ENCODE measurements at places on chromosomes 3 and 15.

- DNase-seq = no peak
Observed at GRCh38 chr15:48002767-48003166, 118.0 kb upstream of the SLC24A5 start.

- no peak for DNase-seq
Observed at GRCh38 chr3:40008796-40009195, 199.4 kb downstream of the MYRIP start.

- DNase-seq = no peak
Observed at GRCh38 chr3:107870943-107871638, 219.7 kb downstream of the CD47 start.

GRCh38 chr15:71455107-71455506 is 339.8 kb downstream of the THSD4 start:
- DNase-seq = no peak

GRCh38 chr3:13723676-13724207 is 156.1 kb downstream of the WNT7A start:
- no peak for DNase-seq

GRCh38 chr15:57245130-57245529 is 131.2 kb upstream of the CGNL1 start:
- DNase-seq = no peak

GRCh38 chr3:96267577-96267976 is 546.8 kb upstream of the EPHA6 start:
- DNase-seq = no peak

DNA sequence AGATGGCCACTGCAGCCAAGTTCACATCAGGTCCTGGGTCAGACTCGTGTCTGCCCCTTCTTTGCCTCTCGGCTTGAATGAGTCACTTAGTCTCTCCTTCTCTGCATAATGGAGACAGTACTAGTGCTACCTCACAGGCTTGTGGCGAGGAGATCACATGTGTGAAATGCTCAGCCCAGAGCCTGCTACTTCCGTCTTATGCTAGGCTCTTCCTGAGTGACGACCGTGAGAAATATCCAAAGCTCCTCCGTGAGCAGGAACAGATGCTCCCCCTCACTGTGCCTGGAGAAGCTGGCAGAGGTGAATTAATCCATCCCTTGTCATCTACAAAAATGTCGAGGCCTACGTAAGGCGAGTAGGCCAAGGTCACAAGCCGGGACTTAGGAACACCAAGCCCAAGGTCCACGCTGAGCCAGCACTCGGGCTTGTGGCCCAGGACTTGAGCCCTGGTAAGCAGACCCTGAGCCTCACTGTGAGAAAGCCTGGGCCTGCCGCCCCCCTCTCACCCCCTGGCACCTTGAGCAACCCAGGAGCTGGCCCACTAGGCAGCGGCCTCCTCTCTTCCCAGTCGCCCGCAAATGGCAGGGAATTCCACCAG is 17.9 kb downstream of the PAK6 start:
- DNase-seq = no peak

DNA sequence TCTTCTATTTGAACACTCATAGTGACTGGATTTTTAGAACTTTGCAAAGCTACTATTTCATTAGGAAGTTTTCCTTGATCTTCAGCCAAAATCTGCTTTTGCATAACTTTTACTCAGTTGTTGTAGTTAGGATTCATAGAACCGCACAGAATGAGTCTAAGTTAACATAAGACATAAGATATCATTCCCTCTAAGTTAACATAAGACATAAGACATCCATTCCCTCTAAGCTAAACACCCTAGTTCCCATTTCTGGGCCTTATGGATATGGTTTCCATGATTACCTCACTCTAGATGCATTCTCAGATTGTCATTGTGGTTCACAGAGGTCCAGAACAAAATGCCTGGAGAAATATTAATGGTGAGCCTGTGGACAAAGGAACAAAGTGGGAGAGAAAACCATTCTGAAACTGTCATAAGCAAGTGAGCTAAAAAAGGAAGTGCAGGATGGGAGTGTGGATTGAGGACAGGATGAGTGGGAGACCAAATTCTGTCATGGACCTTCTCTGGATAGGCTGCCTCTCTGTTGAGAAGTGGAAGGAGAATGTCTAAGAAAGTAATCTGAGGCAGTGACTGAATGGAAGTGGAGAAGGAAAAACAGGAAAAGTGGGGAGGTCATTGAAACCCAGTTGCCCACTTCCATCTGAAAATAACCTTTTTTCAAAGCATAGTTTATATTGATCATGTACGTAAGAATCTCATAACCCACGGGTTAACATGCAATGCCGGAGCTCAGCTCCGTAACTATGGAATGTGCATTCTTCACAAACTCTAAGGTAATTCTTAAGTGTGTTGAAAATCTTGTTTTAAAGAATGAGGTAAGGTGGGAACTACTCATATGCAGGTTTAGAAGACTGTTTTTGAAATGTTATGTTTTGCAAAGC is 37.4 kb upstream of the SECISBP2L start:
- no peak for DNase-seq

DNA sequence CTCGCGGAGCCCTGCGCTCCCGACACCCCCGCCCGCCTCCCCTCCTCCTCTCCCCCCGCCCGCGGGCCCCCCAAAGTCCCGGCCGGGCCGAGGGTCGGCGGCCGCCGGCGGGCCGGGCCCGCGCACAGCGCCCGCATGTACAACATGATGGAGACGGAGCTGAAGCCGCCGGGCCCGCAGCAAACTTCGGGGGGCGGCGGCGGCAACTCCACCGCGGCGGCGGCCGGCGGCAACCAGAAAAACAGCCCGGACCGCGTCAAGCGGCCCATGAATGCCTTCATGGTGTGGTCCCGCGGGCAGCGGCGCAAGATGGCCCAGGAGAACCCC is 464 bp downstream of the SOX2 start:
- DNase-seq = no peak

GRCh38 chr3:42213417-42213816 is 52.6 kb downstream of the CCK start:
- DNase-seq = peak; percentile 18
